EH (cell line): ENCODE measurements at places on chromosomes 7 and 10.

DNA sequence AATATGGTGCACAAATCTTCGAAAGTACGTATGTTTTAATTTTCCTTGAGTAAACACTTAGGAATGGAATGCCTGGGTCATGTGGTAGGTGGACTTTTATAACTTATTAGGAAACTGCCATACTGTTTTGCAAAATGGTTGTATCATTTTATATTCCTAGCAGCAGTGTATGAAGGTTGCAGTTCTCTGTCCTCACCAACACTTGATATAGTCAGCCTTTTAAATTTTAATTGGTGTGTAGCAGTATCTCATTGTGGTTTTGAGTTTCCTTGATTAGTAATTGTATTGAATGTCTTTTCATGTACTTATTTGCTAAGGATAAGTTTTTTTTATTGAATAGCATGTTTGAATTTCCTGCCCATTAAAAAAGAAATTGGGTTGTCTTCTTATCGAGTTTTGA, 926 bp upstream of the PCBD1 start:
- no peak for DNase-seq

DNA sequence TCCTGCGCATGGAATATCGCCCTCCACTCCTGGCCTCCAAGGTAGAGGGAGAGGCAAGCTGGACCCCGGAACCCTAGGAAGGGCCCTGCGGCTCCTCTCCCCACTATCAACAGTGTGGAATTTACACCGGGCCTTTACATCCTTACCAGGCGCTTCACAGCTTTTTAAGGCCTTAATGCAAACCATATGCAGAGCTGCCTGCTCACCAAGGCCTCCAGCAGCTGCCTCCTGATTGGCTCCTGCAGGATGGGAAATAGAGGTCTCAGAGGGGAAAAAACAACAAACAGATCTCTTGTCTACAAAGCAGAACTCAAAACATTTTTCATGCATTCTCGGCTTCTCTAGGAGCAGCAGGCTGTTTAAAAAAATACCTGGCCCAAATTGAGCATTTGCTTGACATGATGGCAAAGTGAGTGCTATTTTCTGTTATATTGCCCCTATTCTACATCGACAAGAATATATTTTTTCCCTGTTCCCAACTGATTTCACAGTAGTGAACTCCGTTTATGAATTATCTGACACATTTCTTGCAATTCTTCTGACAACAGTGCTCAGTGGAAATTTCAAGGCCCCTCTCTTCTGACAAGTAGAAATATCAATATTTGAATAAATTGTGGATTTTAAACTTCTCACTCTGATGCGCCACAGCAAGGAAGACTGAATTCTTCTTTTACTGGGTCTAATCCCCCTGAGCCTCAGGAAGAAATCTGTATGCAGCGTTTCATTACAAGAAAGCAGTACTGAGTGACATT, 51.7 kb downstream of the EBF3 start:
- DNase-seq, result no peak

DNA sequence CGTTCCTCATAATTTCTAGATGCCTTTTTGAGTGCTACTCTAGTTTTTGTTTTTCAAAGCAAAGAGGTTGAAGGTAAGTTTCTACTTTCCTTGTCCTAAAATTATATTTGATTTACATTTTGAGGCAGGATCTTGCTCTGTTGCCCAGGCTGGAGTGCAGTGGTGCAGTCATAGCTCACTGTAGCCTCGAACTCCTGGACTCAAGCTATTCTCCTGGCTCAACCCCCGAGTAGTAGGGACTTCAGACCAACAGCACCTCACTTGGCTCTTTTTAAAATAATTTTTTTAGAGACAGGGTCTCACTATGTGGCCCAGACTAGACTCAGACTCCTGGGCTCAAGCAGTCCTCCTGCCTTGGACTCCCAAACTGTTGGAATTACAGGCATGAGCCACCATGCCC, 14.8 kb downstream of the EIF4EBP2 start:
- no peak for DNase-seq

DNA sequence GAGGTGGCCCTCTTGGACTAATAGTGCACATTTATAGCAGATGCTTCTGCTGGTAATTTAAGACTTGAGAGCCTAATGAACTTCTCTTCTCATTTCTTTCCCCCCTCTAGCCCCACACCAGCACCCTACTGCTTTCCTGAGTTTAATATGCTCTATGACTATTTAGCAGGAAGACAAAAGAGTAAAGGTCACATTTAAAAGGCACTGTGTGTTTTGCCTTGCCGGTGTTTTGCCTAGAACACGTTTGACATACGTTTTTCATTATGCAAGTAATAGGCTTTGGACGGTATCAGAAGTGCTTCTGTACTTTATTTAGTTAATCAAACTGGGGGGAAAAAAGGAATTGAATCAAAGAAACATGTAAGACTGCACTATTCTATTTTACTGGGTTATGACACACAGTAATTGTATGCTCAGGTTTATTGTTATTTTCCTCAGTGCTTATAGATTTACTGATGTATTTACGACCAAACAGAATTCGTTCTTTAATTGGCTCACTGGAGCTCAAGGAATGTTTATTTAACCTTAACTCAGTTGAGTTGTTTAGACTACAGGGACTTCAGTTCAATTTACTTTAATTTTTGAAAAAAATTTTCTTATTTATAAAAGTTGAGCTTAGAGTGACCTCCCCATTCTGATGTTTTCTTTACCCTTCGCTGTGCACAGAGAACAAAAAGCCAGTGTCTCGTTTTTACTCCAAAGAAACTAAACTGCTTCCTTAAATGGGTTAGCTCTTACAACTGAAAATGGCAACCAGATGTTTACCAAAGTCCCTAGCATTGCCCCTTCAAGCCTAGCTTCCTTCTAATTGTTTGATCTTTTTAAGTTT, 35.4 kb downstream of the CPED1 start:
- DNase-seq, result peak; percentile 52

DNA sequence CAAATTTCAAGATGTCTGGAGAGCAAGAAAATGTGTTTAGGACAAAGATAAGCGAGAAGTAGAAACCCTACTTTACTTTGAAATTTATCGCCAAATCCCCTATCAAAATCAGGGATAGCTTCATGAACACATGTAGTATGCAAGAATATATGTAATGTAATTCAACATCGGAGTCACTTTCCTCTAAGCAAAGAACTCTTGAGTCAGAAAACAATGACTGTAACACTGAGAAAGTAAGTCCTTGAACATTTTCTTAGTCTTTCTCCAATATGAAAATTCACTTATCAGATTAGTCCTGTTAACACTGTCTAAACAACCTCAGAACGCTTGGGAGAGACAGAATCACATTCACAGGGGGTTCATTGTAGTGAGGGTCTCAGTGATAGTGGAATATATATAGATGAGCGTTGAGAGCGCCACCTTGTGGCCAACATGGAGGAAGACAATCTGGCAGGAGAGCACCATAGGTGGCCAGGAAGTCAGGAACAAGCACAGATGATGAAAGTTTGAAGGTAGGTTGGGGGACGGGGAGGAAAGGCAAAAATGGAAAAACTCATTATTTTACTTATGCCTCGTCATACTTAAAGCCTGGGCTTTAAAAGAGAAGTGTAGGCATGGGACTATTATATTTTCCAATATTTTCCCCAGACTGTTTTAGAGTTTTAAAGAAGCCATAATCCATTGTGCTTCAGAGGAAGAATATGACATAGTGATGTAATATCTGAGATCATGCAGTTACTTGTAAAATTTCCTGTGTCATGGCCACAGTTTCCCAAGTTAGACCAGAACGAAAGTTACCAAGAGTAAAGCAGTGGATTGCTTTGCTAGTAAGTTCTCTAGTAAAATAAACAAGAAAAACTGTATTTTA, 115.5 kb upstream of the GNAI1 start:
- DNase-seq, result peak; percentile 66
